ENCODE measurements at places on chromosomes 1 and 21.

- DNase-seq: no peak
Measured at GRCh38 chr1:161915051-161915503, 108.6 kb downstream of the OLFML2B start.

DNA sequence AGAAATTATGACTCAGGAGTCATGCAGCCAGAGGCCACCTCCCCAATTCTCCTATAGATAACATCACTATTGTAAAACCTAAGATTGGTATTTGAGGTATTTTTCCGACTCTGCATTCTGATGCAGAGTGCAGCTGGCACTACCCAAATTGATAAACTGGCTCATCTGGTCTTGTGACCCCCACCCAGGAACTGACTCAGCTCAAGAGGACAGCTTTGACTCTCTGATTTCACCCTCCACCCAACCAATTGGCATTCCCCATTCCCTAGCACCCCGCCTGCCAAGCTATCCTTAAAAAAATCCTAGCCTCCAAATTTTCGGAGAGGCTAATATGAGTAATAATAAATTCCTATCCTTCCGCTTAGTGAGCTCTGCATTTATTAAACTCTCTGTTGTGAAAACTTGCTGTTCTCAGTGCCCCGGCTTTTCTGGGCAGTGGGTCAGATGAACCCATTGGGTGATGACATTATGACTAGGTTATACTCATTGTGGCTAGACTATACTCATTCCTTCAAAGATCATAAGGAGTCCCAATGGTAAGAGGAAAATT lies 39.4 kb upstream of the EPS15 start:
- DNase-seq: no peak

DNA sequence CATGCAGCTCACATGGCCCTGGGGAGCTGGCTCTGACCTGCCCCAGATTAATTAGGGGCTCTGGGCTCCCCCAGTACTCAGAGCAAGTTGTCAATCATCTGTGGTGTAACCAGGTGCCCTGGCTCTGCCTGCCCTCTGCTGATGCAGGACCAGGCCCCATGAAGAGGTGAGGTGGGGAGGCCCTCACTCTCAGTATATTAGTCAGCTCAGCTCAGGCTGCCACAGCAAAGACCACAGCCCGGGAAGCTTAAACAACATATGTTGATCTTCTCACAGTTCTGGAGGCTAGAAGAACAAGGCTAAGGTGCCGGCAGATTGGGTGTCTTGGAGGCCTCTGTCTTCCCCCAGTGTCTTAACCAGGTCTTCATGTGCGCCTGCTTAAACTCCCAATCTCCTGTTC lies 66.5 kb downstream of the FCRL5 start:
- no peak for DNase-seq

- no peak for DNase-seq
Measured at GRCh38 chr1:62070384-62071011, 124.2 kb upstream of the L1TD1 start.

- no peak for DNase-seq
Measured at GRCh38 chr21:15645830-15646229, 84.0 kb upstream of the USP25 start.

DNA sequence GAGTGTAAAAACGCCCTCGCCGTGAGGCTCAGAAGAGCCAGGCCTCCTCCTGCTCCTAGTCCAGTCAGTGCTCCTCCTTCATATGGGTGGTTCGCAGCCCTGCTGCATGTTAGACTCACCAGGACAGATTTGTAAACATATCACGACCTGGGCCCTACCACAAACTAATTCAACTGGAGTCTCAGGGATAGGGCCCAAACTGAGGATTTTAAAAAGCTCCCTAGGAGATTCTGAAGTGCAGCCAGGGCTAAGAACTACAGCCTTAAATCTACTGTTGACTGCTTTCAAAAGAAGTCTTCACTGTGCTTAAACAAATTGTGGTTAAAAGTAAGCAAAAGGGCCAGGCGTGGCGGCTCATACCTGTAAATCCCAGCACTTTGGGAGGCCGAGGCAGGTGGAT lies 57.0 kb downstream of the CAMTA1 start:
- DNase-seq: no peak

DNA sequence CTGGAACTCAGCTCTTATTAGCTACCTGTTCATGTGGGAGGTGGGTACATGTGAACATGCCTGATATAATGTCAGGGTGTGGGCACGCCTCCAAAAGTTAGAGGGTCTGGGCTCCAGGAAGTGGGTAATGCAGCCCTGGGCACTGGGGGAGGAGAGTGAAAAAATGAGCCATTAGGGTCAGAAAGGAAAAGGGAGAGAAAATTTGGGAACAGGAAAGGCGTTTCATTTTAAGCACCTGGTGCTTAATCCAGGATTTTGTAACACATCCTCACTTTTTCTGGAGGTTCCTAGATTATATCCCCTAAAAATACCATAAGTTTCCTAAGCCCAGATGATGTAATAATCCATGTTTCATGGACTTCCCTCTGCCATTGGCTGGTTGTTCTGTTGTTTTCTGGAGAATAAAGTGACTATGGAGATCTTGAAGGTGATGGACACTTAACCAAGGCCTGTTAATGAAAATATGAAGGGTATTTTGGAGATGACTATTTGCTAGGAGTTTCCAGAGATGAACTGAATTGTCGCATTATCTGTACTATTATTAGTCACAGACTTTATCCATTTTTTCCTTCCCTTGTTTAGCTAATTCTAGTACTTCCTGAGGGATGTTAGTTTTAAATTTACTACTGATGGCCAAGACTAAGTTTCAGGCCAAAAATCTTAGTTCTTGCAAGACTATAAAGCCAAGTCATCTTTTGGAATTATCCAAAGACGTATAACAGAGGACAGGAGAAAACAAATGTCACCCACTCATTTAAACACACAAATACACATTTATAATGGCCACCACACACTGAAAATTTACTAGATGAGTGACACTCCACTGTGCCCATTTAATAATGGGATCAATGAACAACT lies 24.4 kb upstream of the TARBP1 start:
- DNase-seq: no peak

DNA sequence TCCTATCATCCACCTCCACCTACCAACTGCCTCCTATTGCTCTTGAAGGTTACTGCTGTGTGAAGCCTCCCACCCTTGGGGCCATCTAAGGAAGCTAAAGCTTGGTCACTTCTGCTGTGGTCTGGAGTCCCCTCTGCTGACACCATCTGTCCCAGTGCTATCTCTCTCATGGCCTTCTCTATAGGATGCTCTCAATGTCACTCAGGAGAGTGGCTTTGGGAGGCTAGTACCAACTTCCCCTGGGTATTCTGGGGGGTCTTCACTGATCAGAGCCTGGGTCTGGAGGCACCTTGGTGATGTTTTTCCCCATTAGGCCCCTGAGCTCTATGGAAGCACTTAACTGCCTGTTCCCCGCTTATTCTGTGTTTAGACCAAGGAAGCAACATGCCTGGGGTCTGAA lies 12.3 kb upstream of the NCF2 start:
- no peak for DNase-seq

- DNase-seq: no peak
Measured at GRCh38 chr1:7495962-7496361, 275.1 kb upstream of the VAMP3 start.

GRCh38 chr1:106722466-106722865 lies 334.0 kb upstream of the PRMT6 start:
- no peak for DNase-seq

DNA sequence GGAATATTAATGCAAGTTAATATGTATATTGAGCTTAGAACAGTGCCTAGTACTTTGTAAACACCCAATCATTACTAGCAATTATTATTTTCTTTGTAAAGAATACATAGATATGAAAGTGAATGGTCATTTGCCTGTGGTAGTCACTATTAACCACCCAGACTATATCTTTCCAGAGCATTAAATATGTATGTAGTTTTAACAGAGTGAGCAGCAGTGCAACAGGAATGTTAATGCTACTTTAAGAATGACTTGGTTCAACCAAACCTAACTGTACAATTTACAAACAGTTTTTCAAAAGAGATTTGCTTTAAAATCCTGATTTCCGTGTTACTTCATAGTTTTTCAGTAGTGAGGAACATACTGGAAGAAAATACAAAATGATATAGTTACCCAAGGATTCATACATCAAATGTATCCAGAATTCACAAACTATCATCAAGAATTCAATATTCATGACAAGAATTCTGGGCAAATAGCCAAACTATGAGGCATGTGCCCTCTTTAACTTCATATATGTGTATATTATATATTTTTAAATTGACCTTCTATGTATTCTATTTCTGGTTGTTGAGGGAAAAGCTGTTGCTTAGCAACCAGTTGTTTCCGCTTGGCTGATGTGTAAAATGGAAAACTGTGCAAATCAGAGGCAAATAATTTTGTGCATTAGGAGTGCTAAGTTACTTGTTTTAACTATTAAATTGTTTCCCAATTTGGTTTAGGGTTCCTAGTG lies 34.9 kb upstream of the IVNS1ABP start:
- DNase-seq: no peak

GRCh38 chr1:244954359-244954758 lies 90.0 kb upstream of the HNRNPU start:
- DNase-seq: no peak

DNA sequence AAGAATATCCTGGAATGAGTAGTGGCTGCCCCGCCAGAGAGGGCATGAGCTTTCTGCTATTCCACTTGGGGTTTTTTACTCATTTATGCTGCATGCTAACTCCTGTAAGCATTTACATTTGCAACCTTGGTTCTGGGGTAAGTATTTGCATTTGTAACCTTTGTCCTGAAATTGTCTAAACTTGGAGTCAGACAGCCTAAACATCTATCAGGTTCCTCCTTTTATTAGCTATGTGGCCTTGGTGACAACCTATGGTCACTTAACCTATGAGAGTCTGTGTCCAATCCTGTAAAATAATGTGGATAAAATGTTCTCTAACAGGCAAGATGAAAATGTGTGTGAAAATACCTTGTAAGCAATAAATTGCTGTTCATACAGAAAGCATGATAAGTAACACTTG lies 8.9 kb upstream of the ZMYM4 start:
- DNase-seq: no peak

- no peak for DNase-seq
Measured at GRCh38 chr1:57109247-57109646, 143.4 kb upstream of the C8B start.

GRCh38 chr21:32520875-32521735 lies 64.2 kb downstream of the TCP10L start:
- no peak for DNase-seq

DNA sequence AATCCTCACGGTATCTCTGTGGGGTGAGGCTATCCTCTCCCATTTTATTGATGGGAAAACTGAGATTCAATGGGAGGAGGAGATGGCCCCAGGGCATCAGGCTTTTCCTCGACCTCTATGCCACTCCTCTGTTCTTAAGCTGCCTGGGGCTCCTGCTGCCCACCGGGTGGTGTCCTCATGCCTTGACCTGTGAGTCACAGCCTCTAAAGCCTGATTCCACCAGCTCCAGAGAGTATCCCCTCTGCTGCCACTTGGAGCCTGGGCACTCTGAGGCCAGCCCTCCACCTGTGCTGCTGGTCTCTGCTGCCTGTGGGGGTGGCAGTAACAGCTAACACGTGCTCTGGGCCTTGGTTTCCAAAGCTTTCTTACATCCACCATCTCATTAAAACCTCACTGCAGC lies 241.2 kb downstream of the TRABD2B start:
- no peak for DNase-seq

- DNase-seq: no peak
Measured at GRCh38 chr1:93640656-93641440, 40.8 kb downstream of the BCAR3 start.

DNA sequence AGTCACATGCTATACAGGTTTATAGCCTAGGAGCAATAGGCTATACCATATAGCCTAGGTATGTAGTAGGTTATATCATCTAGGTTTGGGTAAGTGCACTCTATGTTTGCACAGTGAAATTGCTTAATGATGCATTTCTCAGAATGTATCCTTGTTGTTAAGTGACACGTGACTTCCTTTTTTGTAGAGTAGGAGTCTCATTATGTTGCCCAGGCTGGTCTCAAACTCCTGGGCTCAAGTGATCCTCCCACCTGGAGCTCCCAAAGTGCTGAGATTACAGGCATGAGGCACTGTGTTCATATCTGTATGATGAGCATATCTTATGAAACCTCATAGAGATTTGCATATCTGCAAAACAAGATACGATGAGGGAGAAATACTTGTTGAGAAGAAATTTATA lies 13.8 kb upstream of the ABCB10 start:
- DNase-seq: no peak

DNA sequence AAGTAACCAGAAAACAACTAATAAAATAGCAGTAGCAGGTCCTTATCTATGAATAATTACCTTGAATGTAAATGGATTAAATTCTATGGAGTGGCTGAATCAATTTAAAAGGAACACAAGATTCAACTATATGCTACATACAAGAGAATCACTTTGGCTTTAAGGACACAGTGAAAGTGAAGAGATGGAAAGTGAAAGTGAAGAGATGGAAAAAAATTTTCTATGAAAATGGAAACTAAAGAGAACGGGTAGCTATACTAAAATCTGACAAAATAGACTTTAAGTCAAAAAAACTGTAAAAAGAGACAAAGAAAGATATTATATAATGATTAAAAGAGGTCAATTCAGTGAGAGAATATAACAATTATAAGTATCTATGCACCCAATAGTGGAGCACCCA lies 54.7 kb downstream of the C1orf185 start:
- no peak for DNase-seq

DNA sequence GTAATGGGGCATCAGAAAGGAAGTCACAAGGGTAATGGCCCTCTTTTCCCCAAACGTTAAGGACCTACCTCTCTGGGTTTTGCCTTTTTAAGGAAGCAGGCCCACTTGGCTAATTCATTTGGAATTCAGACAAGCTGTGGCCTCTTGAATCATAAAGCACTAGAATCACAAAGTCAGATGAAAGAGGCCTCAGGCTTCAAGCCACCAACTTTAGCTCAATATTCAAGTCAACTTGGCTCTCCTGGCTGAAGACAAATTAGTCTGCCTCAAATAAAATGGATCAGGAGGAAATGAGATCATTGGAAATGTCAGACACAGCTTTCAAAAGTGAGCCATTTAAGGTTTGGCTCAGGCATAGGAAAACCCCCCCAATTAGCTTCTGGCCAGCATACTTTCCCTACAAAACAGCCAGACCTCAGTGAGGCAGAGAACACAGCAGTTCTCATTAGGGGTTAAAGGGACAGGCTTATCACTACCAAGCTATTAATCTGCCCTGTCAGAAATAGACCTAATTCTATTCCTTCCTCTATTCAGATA lies 34.3 kb downstream of the SLC35D1 start:
- DNase-seq: no peak

GRCh38 chr1:111223126-111223685 lies 4.3 kb upstream of the CHI3L2 start:
- DNase-seq: no peak

- DNase-seq: no peak
Measured at GRCh38 chr1:42993502-42994136, 35.0 kb upstream of the SLC2A1 start.

DNA sequence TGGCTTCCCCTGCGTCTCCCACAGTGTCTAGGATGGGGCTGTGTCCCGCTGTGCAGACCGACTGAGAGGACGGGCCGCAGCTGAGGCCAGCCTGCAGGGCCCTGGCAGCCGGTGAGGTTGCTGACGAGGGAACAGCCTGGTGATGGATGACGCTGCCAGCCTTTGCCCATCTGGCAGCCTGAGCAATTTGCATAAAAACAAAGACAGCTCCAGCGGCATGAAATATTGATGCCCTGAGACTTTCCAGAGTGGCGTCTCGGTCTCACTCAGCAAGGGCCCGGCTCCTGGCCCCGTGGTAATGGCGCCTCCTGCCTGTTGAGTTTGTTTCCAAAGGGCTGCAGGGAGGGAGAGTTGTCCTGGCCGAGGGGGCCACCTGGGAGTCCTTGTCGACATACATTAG lies 19.1 kb upstream of the KCNA10 start:
- no peak for DNase-seq
